Stimulated activated CD8-positive, alpha-beta memory T cell treated with anti-CD3 and anti-CD28 coated beads, Interleukin-4, amount 100 ng/mL, for 48 hours (primary cell): ENCODE measurements at places on chromosomes 2 and 18.

- DNase-seq = no peak
These were observed 64.0 kb downstream of the TFCP2L1 start for GRCh38 chr2:121220995-121221394.

DNA sequence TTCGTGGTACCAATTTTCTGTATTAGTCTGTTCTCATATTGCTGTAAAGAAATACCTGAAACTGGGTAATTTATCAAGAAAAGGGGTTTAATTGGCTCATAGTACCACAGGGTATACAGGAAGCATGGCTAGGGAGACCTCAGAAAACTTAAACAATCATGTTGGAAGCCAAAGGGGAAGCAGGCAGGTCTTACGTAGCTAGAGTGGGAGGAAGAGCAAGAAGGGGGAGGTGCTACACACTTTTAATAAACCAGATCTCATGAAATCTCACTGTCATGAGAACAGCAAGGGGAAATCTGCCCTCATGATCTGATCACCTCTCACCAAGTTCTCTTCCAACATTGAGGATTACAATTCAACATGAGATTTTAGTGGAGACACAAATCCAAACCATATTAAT, 226.8 kb upstream of the TPO start:
- DNase-seq = no peak

GRCh38 chr18:41121116-41121826, 833.8 kb upstream of the PIK3C3 start:
- DNase-seq = no peak

- DNase-seq = peak; percentile 18
These were observed 7.2 kb upstream of the NEURL3 start for GRCh38 chr2:96512341-96512740.

- no peak for DNase-seq
These were observed 13.7 kb downstream of the IL1R2 start for GRCh38 chr2:102005449-102005848.

- DNase-seq = no peak
These were observed 109.1 kb downstream of the HAUS1 start for GRCh38 chr18:46213295-46213694.

DNA sequence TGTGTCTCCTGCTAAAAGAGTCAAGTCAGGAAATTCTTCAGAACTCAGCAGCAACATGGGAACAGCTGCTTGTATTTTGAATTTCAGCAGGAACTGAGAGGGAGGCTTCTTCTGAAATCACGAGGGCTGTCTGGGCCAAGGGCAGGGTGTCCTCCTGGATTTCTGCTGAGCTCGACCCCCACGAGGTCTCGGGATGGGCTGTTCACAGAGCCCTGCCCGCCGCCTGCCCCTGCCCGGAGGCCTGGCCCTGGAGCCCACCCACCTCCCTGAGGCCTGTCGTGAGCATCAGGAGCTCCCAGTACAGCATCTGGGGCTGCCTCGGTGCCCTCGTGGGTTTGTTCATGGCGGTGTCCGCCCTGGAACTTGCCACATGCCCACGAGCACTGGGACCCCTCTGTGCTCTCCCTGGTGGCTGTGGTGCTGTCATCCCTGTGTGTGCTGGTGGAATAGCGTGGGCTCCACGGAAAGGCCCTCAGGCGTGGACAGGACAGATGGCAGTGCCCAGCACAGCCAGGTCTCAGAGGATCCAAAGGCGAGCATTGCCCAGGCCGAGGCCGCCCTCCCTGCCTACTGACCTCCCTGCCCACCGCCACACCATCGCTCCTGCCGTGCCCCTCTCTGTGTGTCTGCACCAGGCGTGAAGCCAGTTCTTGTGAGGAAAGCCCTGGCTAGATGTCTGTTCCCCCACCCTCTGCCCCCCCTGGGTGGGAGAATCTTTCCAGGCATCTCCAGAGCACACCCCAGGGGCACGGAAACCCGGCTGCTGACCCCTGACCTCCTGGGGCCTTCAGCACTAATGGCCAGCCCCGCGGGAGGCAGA, 25.9 kb downstream of the RAMP1 start:
- DNase-seq = no peak

GRCh38 chr2:85957256-85957655, 68.5 kb upstream of the ST3GAL5 start:
- no peak for DNase-seq

- DNase-seq = no peak
These were observed 22.8 kb upstream of the PPP4R1 start for GRCh38 chr18:9637036-9637767.

DNA sequence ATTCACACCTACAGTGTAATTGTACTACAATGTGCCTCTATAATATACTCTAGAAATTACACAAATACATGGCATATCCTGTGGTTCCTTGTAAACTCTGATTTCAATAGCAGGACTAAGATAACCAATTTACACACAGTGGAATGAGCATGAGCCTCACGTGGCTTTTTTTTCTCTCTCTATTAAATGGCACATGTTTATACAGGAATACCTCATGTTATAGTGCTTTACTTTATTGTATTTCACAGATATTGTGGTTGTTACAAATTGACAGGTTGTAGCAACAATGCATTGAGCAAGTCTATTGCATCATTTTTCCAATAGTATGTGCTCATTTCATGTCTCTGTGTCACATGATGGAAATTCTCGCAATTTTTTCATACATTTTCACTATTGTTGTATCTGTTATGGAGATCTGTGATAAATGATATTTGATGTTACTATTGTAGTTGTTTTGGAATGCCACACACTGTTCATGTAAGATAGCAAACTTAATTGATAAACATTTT, 260.0 kb downstream of the FSIP2 start:
- DNase-seq = no peak

DNA sequence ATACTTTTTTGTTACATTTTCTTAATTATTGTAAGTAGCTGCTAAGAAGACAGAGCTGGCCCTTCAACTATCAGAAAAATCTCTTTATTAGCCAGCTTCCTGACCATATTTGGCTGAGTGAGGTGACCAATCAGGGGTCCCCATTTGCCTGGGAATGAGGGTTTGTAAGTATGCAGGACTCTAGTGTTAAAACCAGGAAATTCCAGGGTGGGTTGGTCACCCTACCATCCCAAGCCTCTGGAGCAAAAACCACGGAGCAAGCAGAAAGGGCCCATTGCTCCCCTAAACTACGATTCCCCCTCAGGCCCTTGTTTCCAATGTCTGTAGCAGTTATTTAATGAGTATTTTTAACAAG, 165.6 kb upstream of the NCKAP5 start:
- no peak for DNase-seq

- peak; percentile 83 for DNase-seq
These were observed 923 bp downstream of the FIGLA start for GRCh38 chr2:70789304-70790135.

DNA sequence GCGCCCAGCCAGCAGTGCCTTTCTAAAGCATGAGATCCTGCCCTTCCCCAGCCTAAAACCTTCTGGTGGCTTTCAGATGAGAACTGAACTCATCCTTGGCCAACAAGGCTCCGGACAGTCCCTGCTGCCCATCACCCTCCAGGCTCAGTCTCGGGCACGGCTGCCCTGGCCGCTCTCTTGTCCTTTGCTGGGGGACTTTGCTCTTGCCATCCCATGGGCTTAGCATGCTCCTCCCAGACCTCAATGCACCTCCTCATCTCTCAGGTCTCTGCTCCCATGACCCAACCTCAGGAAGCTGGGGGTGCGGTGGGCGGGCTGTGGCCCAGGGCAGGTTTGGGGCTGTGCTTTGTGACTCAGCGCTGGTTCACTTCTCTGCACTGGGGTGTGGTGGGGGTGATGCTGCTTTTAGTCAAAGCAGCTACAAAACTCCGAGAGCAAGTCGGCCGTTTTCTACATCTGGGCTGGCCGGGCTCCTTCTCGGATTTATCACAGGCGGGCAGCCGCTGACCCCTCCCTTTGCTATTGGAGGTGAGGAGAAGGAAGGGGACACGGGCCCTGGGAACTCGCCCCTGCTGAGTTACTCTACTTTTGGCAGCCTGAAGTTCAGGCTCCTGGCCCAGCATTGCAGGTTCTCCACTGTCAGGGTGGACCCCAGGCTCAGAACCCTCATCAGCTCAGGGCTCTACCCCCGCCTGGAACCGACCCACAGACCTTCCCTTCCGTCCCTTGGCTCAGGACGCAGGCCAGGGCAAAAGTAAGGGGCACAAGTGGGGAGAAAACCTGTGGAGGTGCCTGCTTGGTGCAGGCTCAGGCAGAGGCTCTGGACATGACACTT, 90.6 kb upstream of the TAF1B start:
- peak; percentile 93 for DNase-seq

- DNase-seq = no peak
These were observed 1.0 kb downstream of the IMPACT start for GRCh38 chr18:24427484-24427883.

DNA sequence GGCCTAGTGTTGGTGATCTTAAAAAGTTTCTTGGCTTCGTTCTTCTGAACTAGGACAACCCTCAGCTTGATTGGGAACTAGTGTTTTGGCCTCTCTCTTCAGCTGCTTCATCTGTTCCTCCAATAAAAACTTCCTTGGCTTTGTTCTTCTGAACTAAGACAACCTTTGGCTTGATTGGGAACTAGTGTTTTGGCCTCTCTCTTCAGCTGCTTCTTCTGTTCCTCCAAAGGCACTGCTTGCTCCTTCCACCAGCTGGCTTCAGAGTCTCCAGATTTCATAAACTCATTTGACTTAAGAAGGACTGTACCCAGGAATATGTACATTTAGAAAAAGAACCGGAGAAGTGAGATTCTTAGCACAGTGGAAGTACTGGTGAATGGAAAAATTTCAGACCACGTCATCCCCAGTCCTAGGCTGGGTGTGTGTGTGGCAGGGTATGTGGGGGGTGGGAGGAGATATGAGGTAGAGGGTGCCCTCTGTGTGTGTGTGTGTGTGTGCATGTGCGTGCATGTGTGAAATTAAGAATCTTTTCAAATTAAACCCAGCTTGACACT, 20.4 kb downstream of the IL1R2 start:
- DNase-seq = no peak

DNA sequence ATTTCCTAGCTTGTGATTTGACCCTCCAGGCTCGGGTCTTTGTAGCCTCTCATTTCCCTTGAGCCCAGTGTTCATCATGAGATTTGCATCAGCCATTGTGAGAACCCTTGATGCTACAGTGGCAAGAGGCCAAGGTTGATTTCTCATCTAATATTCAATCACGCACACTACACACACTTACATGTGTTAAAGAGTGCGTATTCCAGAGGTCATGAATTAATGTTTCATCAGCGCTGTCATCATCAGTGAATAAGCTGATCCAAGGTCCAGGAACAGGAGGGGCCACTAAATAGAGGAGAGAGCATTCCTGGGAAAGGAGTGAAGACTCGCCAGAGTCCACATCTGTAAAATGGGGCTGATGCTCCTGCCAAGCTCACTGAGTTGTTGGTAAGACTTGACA, 276.1 kb upstream of the SIX2 start:
- no peak for DNase-seq

DNA sequence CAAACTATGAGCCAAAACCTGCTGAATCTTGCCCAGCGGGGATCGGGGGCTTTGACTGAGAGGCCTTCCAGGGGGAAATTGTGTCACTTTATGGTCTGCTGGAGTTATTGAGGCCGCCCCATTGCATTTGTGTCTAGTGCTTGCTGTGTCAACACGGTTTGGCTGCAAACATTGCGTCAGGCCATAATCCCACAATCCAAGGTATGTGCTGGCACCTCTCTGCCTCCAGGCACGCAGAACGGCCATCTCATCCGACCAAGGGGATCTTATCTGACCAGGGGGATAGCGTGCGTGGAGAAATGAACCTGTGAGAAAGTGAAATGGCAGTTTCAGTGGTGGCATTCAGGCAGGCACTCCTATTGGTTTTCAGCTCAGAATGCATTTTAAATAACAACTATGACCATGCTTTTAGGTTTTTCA, 18.1 kb upstream of the LYPD6B start:
- DNase-seq = no peak

DNA sequence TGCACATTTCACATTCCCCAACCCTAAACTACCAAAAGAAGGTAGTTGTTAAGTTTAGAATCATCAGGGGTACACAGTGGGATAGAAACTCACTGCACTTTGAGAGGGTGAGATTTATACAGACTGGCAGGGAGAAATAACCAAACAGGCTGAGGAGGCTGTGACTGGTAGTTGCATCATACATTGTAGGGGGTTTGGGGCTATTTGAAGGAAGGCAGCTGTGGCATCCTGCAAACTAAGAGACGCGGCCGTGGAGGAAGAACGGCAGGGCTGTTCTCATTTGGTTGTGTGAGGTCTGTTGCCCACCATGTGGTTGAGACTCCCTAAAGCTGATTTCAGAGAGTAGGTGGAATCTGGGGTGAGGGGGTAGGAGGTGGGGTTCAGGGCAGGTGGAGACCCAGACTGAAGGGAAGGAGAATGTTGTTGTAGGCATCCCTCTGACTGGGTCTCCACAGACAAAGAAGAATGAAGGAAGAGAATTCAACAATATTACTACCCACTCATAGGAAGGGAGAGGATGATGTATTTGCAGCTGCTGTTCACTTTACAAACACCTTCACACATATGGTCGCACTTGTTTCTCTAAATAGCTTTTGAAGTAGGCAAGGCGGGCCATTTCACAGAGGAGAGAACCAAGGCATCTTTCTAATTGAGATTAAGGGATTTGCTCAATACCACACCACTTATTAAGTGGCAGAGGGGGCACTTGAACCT, 170.9 kb upstream of the SIX2 start:
- no peak for DNase-seq

DNA sequence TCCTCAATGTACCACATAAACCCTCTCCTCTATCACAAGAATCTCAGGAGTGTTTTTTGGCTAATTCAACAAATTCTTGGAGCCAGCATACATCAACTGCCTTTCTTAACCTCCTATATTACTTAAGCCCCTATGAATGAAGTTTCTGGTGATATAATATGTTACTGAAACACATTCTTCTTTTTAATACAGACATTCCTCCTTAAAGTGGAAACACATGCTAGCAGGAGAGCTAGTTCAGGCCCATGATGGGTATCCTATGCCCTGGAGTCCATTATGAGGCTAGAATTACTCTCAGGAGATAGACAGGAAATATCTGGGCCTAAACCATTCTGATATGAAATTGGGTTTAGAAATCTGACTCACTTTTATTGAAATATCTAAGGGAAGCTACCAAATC, 26.6 kb upstream of the RMDN2 start:
- DNase-seq = no peak

DNA sequence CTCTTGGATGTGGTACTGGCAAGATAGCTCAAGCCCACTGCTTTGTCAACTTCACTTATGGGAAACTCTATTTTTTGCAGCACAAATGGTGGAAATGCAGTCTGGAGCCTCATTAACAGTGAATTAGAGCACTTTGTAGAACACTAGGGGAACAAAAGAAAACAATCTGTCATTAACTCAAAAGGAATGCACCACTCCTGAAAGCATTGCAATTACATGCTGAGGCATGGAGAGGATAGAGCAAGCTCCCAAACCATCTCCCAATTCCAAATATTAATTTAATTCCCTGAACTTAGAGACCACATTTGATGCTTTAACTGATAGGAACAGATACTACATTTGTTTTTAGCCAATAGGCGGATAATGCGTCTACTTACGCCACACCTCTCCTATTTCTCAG, 32.8 kb upstream of the TANC1 start:
- no peak for DNase-seq

DNA sequence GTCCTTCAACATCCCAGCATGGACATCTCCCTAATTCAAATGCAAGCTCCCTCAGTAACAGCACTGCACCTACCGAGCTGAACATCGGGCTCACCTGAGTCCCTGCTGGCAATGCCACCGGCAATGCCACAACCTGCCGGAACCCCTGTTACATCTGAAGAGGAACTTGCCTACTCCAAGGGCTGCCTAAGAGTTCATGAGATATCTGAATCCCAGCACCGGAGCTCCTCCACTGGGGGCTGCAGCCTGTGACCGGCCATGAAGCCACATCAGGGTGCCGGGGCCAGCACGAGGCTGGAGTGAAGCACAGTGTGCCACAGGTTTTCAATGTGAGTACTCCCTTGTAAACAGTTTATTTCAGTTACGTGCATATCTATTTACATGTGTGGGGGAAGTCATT, 152.9 kb downstream of the EIPR1 start:
- no peak for DNase-seq

GRCh38 chr2:142992840-142993239, 115.4 kb downstream of the KYNU start:
- no peak for DNase-seq
